ENCODE measurements at places on chromosomes 16 and 17.

DNA sequence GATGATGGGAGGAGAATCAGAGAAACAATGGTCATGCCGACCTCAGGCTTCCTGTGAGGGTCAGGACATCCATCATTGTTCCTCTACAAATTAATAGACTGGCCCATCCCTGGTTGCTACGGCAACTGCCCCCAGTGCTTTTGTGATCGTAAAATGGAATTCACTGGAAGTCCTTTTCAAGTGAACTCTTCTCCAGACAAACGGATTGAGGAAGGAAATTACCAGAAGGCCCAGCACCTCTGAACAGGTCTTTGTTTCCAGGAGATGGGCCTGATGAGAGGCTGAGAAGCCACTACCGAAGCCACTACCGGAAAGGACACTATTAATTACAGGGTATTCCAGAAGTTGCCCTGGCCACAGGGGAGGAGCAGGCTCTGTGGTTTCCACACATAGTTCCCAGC lies 126.0 kb downstream of the MGAT5B start:
- no peak for DNase-seq

DNA sequence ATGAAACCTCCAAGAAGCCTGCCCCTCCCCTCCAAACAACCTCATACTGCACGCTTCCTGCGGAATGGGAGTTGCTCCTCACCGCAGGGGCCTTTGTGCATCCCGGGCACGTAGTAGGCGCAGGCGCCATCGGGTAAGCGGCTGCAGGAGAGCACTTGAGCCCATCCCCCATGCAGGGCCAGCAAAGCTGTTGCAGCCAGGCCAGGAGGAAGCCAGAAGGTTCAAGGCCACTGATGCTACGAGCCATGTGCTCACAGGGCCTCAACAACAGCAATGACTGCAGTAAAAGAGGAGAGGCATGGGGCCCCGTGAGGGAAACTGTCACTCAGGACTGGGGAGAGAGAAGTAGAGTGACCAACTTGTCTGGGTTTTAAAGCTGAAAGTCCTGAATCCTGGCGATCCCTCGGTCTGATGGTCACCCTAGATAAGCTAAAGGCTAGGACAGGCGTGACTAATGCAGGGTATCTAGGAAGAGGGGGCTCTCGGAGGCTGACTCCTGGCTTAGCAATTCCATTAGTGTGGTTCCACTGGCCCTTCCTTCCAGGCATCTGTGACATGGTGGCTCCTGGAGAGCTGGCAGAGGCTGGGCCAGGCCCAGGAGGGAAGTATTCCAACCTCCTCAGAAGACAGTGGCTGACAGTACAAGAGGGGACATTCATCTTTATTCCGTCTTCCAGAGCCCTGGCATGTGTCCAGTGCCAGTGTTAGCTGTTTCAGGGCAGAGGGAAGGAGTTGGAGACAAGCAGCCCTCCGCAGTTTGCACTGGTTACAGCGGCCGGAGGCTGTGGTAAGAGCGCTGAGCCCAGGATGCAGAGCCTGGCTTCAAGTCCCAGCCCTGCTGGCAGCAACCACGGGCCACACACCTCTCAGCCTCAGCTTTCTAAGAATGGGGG lies 20.8 kb downstream of the GOSR2 start:
- DNase-seq = no peak

DNA sequence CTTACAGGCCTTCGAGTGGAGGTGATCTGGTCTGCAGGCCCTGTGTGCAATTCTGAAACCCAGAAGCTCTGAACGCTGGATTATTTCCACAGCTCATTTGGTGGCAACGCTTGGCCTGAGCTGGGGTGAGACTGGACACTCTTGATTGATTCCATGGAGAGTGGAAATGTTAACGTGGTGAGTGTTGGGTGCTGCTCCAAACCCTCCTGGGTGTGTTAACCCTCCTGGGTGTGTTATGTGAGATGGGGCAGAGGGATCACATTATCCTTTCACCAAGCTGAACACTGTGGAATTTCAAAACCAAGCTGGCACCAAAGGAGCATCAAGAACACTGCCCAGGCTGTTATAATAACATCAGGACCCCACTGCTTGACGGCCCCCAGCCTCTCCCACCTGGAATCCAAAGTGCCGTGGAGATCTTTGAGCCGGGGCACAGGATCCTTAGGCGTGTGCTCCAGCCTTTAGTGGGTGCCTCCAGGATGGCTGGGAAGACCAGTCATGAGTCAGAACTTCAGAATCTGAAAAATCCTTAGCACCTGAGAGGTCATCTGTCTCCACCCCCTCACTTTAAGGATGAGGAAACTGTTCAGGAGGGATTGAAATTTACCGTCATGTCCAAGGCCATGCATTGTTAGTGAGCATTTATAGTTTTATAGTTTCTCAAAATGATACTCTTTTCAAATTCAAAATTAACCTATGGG lies 75.0 kb downstream of the RPTOR start:
- DNase-seq = peak; percentile 43

- no peak for DNase-seq
Measured at GRCh38 chr17:76633628-76634328, 9.8 kb downstream of the ST6GALNAC1 start.

DNA sequence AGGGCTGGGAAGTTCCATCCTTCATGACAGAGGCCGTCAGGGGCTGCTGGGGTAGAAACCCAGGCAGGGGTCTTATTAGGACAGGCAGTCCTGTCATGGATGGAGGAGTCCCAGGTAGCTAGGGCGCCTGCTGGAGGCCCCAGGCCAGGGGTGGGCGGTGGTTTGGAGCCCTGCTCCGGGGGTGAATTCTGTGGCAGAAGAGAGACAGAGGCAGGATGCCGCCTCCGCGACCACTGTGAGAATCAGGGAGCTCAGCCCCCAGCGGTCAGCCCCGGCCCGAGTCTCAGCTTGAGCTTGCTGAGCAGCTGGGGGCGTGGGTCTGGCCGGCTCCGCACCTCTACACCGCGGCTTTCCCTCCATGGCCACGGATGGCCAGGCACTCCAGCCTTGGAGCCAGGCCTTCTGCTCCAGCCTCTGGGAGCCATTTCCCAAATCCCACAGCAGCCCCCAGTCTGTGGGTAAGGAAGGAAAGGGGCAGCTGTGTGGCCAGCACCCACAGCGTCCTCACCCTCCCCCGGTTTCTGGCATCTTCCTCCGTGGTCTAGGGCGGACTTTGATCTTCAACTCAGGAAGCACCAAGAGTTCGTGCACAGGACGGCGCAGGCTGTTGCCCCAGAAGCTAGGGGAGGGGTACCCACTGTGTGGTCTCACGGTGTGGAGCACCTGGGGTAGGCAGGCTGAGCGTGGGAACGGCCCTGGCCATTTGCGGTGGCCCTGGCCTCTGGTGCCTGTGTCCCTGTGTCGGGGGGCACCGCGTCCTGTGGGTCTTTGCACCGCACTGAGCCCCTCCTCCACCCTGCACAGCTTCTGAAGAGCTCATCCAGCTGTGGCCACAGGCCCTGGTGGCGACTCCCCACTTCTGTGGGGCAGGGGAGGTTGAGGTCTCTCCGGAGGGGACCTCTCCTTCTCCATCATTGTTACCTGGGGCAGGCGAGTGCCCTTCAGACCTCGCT lies 14.1 kb downstream of the CD7 start:
- no peak for DNase-seq

- no peak for DNase-seq
Measured at GRCh38 chr17:34167354-34167753, 87.7 kb upstream of the CCL2 start.

DNA sequence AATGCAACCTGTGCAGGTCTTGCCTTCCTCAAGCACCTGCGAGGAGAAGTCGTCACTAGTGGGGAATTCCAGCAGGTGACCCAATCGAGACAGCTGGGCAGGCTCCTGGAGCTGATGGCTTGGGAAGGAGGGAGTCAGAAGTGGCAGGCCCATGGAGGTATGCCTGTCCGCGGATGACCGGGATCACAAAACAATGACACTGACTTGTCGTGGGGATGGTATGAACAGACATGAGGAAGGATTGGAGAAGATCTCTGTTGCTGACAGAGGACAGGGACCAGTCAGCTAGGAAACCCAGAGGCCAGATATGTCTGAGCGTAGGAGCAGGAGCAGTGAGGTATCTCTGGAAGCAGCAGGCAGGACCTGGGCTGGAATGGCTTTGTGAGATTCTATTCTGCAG lies 233.3 kb downstream of the SOX9 start:
- DNase-seq = no peak

GRCh38 chr16:22890976-22891375 lies 77.0 kb downstream of the HS3ST2 start:
- no peak for DNase-seq

DNA sequence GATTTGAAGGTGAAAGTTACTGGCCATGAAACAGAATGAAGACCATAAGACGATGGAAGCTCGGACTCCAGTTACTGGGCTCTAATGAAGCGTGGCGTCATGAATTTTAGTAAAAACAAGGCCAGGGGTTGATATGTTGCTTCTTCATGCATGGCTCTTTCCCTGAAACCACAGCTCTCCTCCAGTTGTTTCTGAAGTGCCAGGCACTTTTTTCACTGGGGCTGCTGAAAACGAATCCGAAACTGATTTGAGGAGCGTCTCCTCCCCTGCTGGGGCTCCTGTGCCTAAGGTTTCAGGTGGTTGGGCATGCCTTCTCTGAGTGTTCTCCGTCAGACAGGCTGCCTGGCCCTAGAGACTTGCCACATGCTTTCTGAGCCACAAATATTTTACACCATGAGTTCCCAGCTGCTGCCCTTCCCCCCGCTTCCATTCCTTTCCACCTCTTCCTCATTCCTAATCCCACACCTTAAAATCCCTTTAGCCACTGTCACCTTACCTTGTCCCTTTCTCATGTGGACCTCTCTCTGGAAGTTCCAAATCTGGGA lies 3.7 kb upstream of the MYL4 start:
- DNase-seq = peak; percentile 67

DNA sequence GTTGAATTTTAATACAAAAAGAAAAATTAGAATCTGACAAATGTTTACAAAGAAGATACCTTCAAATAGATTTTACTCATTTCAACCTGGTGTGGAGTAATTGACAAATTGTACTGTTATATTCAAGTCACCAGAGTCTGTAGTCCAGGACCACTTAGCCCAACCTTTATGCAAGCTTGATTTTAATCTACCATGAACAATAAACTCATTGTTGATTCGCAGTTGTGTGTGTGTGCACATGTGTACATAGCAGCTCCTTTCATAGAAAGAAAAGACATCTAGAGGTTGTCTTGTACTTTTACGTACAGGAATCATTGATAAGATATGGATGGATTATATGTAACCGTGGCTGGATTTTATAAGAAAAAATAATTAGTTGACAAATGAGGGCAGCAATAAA lies 20.7 kb upstream of the LRRC37A start:
- no peak for DNase-seq

GRCh38 chr17:14205992-14206461 lies 30.6 kb downstream of the CDRT15 start:
- DNase-seq = no peak

- DNase-seq = no peak
Measured at GRCh38 chr16:77214411-77215138, 15.4 kb downstream of the SYCE1L start.

- DNase-seq = peak; percentile 26
Measured at GRCh38 chr17:43702637-43703036, 40.9 kb upstream of the MEOX1 start.

GRCh38 chr16:49472598-49472997 lies 99.0 kb downstream of the C16orf78 start:
- no peak for DNase-seq

GRCh38 chr17:10523064-10523463 lies 4.7 kb upstream of the MYH1 start:
- no peak for DNase-seq

DNA sequence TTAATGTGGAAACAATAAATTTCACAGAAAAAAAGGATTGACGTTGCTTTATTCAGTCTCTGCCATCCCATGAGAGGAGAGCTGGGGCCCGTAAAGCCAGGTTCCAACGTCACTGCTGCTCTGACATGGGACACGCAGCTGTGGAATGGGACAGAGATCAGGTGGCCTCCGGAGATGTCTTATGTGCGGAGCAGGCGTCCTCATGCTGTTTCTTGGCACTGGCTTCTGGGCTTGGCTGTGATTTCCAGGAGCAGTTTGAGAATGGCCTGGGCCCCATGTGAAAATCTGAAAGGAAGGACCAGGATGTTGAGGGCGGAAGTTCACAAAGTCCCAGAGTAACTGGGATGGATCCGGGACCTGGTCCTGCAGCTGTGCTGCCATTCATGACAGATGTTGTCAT lies 32.4 kb downstream of the NDEL1 start:
- no peak for DNase-seq

DNA sequence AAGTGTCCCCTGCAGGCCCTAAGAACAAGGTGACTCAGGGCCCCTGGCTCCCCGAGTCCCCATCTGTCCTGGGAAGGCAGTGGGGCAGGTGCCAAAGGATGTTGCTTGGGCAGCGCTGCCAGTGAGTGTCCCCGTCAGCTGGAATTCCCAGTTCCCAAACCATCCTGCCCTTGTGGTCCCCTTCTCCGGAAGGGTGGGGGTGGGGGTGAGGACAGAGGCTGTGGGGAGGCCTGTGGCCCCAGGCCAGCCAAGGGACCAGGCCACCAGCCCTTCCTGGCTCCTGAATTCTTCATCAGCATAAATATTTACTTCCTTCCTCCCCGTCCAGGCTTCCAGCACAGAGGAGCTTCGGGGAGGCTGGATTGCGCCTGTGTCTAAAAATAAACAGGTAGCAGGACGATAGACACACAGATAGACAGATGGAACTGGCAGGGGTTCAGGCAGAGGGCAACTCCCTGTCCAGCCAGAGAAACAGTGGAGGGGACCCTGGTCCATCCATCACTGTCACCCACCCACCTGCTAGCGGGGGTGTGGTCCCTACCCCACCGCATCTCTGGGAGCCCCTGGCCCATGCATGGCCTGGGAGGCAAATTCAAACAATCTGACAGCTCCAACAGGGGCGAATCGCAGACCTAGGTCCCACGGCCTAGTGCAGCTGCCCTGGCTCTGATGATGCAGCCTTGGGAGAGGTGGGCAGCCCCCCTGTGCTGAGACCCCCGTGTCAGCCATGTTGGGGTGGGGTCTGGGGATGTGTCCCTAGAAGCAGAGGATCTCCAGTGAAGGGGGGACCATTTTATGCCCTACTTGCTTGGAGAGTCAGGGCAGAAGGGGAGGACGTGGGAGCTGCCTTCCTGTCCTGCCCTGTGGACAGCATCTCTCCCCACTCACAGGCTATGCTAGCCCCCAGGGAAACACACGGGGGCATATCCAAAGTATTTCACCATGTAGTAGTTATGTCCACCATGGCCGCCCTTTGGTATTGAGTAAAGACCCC lies 13.2 kb downstream of the GLIS2 start:
- no peak for DNase-seq

- DNase-seq = no peak
Measured at GRCh38 chr17:51217946-51218345, 41.9 kb downstream of the MBTD1 start.

DNA sequence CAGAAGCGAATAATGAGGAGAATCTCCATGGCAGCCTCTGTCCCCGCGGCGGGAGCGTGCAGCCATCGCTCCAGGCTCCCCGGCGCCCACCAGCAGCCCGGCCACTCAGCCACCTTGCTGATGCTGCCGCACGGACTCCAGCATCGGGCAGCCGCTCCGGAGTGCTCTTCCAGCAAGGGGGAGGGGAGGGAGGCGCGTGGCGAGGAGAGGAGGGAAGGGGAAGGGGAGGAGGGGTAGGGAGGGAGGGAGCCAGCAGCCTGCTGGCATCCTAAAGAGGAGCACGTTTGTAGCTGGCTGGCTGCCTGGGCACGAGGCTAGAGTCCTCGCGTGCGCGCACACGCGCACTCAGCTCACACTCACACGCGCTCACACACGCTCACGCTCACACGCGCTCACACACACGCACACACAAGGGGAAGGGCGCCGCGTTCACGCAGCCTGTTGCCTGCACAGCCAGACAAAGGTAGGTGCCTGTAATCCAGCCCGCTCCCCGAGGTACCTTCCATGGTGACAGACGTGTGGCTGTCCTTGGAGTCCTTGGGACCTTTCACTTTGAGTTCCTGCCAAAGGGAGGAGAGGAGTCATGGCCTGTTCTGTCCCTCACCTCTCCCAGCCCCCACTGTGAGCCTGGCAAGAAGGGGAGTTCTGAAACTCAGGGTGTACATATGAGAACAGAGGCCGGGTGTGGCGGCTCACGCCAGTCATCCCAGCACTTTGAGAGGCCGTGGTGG lies 82.1 kb downstream of the TIMM22 start:
- DNase-seq = no peak
